Retina (tissue), 1 donor: ENCODE measurements at places on chromosomes 16 and 17.
A peak's percentile ranks its signal among the peaks of the same experiment; 100 is the strongest.

GRCh38 chr17:15468126-15468525 is 705 bp upstream of the CDRT4 start:
- DNase-seq: no peak

- peak; percentile 88 for DNase-seq
Measured at GRCh38 chr16:678858-679813, 1.1 kb upstream of the STUB1 start.

GRCh38 chr16:19804538-19805323 is 79.9 kb downstream of the GPRC5B start:
- DNase-seq: no peak

DNA sequence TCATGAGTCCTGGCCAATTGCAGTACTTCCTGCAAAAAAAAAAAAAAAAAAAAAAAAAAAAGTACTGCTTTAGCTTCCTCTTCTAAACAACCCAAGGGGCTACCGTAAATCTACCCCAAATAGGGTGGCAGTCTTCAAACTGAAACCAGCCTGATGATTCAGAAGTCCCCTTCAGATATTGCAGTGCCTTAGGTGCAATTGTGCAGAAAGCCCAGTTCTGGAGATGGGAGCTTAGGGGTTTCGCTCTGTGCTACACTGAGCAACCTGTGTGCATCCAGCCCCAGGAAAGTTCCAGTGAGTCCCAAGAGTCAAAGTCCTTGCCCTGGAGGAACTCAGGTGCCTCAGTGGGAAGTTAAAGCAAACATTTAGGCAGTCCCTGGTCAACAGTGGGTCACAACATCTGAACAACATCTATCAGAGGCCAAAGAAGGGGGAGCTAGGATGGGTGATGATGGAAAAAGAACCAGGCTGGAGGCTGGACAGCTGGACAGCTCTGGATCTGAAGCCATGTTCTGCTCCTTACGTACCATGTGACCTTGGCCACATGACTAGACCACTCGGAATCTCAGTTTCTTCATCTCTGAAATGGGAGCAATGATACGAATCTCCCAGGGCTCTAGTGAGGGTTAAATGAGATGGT is 6.7 kb upstream of the CIITA start:
- no peak for DNase-seq

GRCh38 chr17:76246080-76247066 is 6.1 kb upstream of the RNF157 start:
- no peak for DNase-seq

- DNase-seq: peak; percentile 79
Measured at GRCh38 chr17:46841561-46842379, 9.6 kb upstream of the WNT9B start.

GRCh38 chr16:70470927-70471341 is 16.5 kb downstream of the FCSK start:
- DNase-seq: peak; percentile 43

DNA sequence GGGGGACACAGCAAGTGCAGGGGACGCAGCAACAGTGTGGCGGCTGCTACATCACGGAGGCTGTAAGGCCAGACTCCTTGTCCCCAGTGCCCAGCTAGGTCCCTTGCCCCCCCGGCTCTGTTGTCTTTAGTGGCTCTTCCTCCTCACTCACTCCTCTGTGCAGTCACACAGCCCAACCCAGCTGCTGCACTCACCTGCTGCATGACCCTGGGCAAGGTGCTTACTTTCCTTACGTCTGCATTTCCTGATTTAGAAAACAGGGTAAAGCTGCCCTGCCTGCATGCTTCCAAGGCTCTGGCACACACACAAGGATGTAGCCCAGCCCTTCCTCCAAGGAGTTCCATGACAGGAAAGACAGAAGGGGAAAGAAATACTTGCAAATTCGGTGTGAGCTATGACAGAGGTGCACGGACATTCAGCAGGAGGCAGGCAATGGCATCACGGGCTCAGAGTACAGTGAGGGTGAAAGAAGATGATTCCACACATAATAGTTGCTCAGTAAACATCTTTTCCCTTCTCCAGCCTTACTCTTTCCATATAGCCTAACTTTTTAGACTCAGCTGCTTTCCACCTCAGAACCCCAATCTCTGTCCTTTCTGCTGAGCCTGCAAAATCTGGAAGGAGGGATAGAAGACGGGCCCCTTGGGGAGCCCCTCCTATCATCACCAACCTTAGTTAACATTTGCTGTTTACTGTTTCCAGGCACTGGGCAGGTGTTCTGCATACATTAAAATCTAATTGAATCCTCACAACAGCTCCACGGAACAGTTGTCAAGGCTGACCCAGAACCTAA is 150.9 kb downstream of the MRM1 start:
- DNase-seq: no peak

GRCh38 chr16:77387815-77388209 is 47.0 kb downstream of the ADAMTS18 start:
- DNase-seq: no peak

- no peak for DNase-seq
Measured at GRCh38 chr17:46817151-46817900, 1.2 kb downstream of the WNT3 start.

GRCh38 chr16:21224800-21225199 is 8.7 kb upstream of the ANKS4B start:
- no peak for DNase-seq

- DNase-seq: no peak
Measured at GRCh38 chr17:63567229-63567628, 17.0 kb downstream of the DCAF7 start.

GRCh38 chr17:76032073-76032779 is 5.1 kb upstream of the EVPL start:
- no peak for DNase-seq

DNA sequence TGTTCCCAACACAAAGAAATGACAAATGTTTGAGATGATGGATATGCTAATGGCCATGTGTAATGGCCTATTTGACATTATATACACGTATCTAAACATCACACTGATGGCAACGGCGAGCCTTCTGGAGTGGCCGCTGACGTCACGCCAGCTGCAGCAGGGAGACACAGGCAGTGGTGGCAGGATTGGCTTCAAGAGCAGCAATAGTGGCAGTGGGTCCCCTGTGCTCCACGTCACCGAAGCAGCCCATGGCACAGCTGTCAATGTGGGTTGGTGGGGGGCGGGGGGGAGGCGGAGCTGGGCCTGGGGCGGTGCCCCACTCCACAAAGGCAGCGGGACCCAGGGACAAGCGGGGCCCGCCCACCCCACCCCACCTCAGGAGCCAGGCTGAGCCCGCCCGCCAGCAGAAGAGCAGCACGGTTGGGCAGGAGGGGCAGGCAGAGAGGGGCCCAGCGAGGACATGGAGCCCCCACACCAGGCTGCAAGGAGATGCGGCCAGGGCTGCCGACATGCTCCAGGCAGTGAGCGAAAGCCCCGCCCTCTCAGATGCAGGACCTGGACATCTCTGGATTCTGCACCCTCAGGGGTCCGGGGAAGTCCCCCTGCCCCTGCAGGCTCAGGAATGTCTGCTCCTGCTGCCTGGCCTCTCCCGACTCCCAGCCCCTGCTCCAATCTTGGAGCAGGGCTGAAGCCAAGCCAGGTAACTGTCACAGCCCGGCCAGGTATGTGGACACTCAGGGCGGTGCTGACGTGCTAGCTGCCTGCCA is 64.6 kb downstream of the USP32 start:
- no peak for DNase-seq

- no peak for DNase-seq
Measured at GRCh38 chr17:42247734-42248133, 28.5 kb downstream of the STAT5B start.

- no peak for DNase-seq
Measured at GRCh38 chr16:86798247-86799041, 220.1 kb downstream of the FOXL1 start.

- peak; percentile 70 for DNase-seq
Measured at GRCh38 chr16:80084614-80085013, 456.2 kb upstream of the DYNLRB2 start.

DNA sequence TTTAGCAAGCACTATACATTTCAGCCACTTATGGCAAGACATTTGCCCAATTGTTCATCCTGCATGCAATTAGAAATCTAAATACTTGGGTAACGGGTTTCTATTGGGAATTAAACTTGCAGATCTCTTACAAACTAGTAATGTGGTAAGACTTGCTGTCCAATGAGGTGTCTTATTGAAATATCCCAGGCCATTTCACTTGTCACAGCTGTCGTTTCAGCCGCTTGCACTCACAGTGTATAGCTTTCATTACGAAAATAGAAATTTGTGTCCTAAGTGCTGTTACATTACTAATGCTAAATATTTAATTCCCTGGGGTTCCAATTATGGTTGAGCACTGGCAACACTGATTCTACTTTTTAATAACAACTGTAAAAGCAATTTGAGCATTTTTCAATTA is 40.3 kb upstream of the IRX5 start:
- no peak for DNase-seq
